ENCODE measurements at places on chromosomes 5 and 9. TPM values are rescaled to one million over a fixed set of nuclear protein-coding genes. Genes with fewer than 3 reads are reported as not detected.
A peak's percentile ranks its signal among the peaks of the same experiment; 100 is the strongest.

Gene MAMDC2
- 4.2 TPM for total RNA-seq

GRCh38 chr9:38026840-38027527, 42.0 kb downstream of the SHB start:
- DNase-seq = no peak

DNA sequence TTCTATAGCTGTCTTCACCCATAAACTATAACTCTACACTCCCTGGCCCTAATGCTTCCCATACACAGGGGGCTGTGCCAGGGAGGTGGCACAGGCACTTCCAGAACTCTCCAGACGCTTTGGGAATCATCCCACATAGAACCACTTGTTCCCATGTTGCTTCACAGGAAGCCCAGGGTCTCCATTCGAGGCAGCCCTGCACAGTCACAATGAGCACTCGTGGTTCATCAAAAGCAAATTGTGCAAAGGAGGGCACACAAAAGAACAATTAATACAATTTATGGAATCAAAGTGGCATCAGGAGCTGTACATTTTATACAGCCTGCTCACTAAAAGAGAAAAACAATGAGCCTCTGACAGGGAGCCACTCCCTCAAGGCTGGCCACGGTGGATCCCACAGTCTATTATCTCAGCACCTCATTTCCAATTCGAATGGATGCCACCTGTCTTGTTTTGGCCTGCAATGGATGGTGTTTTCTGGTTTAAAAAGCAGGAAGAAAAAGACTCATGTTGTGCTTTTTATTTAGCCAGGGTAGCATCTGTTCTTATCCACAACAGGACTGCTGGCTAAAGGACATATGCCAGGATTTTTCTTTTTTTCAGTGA, 354.8 kb downstream of the ENC1 start:
- no peak for DNase-seq

- no peak for DNase-seq
These were observed 20.9 kb downstream of the PCSK5 start for GRCh38 chr9:75911390-75911789.

GRCh38 chr5:153559926-153560325, 69.5 kb downstream of the GRIA1 start:
- no peak for DNase-seq

- DNase-seq = peak; percentile 95
These were observed 370.0 kb upstream of the POU5F2 start for GRCh38 chr5:94111209-94112004.

DNA sequence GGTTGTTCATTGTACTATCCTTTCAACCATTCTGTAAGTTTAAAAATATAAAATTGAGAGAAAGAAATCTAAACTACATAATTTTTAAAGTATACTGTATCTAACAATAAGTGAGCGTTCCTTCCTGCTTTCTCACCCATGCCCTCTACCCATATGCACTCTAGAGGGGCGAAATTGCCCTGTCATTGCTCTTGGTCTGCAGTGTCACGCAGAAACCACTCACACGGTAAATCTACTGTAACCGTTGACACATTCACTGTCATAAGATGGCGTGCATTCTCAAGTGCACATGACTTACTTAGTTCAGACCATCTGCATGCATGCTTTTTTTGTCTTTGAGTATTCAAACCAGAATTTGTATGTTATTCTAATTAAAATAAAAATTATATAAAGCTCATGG, 55.7 kb upstream of the NIPBL start:
- peak; percentile 8 for DNase-seq

- no peak for DNase-seq
These were observed 221.4 kb downstream of the GNA14 start for GRCh38 chr9:77426712-77427111.

DNA sequence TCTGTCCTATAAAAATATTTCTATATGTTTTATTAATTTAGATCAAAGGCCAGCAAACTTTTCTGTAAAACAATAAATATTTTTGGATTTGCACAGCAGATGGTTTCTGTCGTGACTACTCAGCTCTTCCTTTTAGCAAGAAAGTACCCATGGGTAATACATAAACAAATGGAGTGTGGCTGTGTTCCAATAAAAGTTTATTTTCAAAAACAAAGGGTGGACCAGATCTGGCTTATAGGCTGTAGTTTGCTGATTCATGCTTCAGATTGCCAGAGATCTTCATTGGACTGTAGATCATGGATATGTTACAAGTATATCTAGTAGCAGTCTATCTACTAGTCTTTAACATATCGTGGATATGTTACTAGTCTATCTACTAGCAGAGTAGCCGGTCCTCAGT, 590.5 kb downstream of the CSNK1G3 start:
- no peak for DNase-seq

- peak; percentile 32 for DNase-seq
These were observed 47.1 kb upstream of the SH3GL2 start for GRCh38 chr9:17531642-17532254.

Gene SPAG8
- total RNA-seq = 0.21 TPM
